A673 (cell line): ENCODE measurements at places on chromosomes 2 and 18. TPM values are rescaled to one million over a fixed set of nuclear protein-coding genes. Genes with fewer than 3 reads are reported as not detected.

TXNDC2 gene
- 0.13 and 0.42 TPM in 2 replicates for total RNA-seq

ABHD1 gene
- total RNA-seq, result 0.22 TPM in 1 of 2 replicates, not detected in the other

CRYGD gene
- not detected in 2 replicates for total RNA-seq

- DNase-seq, result peak; percentile 81
These were observed 85.3 kb downstream of the SPP2 start for GRCh38 chr2:234135750-234136221.

DNA sequence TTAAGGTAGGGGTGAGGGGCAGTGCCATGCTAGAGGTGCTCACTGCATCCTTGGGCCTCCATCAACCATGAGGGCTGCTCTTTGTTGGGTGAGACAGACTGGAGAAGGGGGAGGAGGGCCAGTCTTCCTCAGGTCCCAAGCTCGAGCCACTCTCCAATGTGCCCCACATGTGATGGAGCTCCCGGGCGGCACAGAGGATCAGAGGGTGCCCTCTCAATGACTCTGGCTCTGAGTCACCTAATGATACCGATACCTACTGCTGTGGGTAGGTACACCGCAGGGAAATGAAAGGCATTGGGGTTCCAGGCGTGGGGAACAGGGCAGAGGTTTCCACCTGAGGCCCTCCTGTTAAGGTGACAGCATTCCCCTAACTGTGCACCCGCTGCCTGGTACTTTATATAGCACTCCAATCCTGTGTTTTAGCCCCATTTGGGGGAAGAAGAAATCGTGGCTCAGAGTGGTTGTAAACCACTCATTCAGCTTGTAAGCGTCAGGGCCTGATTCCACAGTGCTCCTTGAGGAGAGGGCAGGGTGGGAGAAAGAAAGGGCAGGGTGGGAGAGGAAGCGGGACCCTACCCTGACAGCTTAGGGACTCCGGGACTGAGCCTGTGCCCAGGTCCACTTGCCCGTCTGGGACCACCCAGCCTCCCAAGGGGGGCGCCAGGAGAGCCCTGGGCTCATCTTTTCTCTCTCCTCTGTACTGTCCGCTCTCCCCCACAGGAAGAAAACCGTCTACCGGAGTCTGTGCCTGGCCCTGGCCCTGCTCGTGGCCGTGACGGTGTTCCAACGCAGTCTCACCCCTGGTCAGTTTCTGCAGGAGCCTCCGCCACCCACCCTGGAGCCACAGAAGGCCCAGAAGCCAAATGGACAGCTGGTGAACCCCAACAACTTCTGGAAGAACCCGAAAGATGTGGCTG lies 1.8 kb downstream of the B3GNT7 start:
- DNase-seq, result no peak

GRCh38 chr2:218618102-218618860 lies 10.6 kb downstream of the PLCD4 start:
- DNase-seq, result peak; percentile 45
